ENCODE measurements at places on chromosomes 5 and 9.

DNA sequence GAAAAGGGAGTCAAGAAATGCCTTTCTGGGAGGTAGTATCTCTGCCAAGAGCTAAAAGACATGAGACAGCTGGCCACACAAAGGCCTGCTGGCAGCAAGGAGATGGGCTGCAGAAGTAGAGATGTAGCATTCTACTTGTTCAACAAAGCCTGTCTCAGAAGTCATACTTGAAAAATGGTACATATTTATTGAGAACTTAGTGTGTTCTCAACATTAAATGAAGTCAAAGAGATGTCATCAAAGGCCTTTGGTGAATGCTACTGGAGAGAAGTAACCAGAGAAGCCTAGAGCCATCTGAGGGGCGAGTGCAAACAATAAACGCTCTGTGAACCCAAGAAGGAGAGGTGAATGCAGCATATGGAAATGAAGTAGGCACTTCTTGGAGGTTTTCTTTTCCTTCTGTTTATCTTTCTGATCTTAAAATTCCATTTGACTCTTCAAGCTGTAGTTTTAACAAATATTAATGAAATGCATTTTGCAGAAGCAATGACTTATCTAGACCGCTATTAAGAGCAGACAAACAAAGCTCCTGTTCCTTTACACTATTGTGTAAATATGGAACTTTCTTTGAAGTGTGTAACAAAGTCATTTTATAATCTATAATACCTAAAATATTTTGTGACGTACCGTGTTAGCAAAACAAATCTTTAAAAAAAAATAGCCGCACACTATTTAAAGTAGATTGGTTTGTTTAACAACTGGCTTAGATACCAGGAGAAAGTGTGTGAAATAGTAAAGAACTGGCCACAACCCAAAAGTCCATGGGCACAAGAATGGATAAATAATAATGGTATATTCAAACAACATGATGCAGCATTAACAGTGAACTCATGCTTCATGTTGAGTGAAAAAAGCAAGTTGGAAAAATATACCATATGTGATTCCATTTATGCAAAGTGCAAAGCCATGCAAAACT lies 70.2 kb downstream of the ZNF608 start:
- no peak for DNase-seq

DNA sequence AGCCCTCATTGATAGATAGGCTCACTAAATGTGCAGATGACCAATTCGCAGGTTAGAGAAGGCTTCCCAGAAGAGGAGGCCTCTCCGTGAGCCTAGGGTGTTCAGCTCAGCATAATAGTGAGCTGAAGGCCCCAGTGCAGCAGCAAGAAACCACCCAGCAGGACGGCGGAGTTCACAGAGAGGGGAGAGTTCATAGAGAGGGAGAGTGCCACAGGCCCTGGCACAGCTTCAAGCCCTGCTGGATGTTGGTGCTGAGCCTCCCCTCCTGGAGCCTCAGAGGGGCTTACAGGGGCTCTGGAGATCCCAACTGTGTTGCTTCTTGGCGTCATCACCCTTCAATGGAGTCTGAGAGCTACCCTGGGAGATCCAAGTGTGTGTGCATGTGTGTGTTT lies 2.1 kb downstream of the SLC22A5 start:
- DNase-seq, result no peak

GRCh38 chr5:6748142-6748541 lies 34.9 kb downstream of the TENT4A start:
- no peak for DNase-seq

GRCh38 chr5:117954331-117954730 lies 1034.0 kb downstream of the DTWD2 start:
- no peak for DNase-seq

GRCh38 chr5:159564031-159564430 lies 233.7 kb upstream of the IL12B start:
- no peak for DNase-seq
